ENCODE measurements at places on chromosomes 11 and 22.

GRCh38 chr11:22234743-22235142 is 41.9 kb downstream of the ANO5 start:
- no peak for DNase-seq

DNA sequence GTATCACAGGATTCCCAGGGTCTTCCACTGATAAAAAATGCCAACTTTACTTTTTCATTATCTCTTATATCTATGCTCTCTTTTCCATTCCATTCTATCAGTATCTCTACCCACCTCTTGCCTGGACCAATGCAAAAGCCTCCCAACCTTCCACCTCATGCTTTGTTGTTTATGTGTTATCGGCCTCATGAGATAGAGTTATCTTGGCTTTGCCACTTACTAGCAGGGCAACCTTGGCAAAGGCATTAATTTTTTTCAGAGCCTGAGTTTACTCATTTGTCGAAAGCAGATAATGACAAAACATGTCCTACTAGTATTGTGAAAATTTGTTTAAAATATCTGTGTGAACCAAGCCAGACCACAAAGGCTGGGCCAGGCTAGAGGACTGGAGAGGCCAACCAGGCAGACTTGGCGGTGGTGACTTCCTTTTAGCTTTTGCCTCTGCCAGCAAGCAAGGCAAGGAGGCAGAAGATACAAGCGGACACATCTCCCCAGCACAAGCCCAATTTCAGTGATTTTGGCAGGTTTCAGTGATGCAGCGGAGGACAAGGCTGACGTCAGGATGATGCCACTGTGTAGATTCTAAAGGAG is 106.9 kb downstream of the ADAMTS15 start:
- DNase-seq: no peak

GRCh38 chr11:75639762-75640181 is 29.1 kb downstream of the MAP6 start:
- DNase-seq: peak; percentile 96

- DNase-seq: no peak
These were observed 24.5 kb upstream of the MMP8 start for GRCh38 chr11:102749101-102749722.

DNA sequence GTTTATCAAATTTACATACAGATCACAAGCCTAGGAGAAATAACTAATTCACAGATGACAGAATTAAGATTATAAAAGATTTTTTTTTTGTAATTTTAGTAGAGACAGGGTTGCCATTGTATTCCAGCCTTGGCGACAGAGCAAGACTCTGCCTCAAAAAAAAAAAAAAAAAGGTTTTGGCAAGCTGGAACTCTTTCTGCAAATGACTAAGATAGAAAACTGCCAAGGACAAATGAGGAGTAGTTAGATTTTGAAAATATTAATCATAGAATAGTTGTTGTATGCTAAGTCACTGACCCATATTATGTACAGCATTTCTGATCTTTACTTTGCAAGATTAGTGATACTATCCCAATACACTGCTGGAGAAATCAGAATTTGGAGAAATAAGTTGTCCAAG is 99.2 kb downstream of the C11orf65 start:
- no peak for DNase-seq

- peak; percentile 29 for DNase-seq
These were observed 929 bp downstream of the PRDM10 start for GRCh38 chr11:130001461-130002351.

- no peak for DNase-seq
These were observed 3.2 kb upstream of the NRXN2 start for GRCh38 chr11:64726211-64726641.

- DNase-seq: peak; percentile 6
These were observed 393.5 kb downstream of the JRKL start for GRCh38 chr11:96783311-96783710.

- DNase-seq: no peak
These were observed 161.4 kb downstream of the BRD1 start for GRCh38 chr22:49666146-49666809.

DNA sequence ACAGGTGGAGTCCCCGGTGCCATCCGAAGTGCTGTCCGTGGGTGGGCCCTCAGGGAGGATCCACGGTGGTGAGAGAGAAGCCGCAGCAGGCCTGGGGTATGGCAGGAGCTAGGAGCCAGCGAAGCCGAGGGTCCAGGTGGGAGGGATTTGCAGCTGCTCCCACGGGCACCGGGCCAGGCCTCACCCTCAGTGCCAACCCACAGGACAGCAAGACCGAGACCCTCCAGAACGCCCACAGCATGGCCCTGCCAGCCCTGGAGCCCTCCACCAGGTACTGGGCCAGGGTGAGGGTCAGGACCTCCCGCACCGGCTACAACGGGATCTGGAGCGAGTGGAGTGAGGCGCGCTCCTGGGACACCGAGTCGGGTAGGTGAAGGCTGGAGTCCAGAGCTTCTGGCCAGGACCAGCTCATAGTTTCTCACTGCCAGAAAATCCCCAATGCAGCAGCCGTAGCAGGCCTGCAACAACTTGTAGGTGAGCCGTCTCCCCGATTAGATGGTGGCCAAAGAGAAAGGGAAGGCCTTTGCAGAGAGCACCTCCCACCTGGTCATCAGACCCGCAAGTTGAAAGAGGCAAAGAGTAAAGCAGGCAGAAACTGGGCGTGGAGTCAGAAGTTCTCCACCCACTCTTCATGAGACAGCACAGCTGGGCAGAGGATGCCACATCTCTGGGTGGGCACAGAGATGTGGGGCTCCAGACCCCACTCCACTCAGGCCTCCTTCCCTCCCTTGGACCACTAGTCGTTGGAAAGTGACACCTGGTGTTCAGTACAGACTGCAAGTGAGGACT is 20.4 kb downstream of the CSF2RB start:
- no peak for DNase-seq

- no peak for DNase-seq
These were observed at the start of gene PARVB for GRCh38 chr22:44024288-44024921. Gene PARVB (plus strand): TSS chr22:44024302. CDS start chr22:44024340, 38 bp downstream.

DNA sequence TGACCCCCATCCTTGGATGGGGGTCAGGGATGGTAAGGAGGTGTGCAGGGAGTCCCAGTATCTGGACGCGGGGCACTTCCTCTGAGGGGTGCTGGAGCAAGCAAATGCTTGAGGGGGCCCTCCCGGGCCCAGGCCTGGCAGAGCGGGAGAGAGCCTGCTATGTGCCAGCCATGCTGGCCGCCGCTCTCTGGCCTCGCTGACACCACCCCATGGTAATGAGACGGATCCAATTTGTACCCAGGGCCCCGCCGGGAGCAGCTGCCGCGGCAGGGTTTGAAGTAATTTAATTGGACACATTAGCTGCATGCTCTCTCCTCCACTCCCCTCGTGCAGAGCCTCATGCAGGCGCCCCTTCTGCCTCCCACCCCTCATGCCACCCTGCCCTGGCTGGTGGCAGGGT is 6.3 kb downstream of the SYT7 start:
- DNase-seq: no peak

- no peak for DNase-seq
These were observed 12.9 kb upstream of the CD3E start for GRCh38 chr11:118291477-118292135.

DNA sequence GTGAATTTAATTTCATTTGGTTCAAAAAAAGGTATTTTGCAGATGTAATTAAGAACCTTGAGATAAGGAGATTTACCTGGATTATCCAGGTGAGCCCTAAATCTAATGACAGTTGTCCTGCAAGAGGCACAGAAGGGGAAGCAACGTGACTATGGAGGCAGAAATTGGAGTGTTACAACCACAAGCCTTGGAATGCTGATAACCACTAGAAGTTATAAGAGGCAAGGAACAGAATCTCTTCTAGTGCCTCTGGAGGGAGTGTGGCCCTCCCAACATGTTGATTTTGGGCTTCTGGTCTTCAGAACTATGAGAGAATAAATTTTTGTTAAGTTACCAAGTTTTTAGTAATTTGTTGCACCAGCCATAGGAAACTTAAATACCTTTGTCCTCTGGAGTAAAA is 32.8 kb downstream of the RRM1 start:
- no peak for DNase-seq

DNA sequence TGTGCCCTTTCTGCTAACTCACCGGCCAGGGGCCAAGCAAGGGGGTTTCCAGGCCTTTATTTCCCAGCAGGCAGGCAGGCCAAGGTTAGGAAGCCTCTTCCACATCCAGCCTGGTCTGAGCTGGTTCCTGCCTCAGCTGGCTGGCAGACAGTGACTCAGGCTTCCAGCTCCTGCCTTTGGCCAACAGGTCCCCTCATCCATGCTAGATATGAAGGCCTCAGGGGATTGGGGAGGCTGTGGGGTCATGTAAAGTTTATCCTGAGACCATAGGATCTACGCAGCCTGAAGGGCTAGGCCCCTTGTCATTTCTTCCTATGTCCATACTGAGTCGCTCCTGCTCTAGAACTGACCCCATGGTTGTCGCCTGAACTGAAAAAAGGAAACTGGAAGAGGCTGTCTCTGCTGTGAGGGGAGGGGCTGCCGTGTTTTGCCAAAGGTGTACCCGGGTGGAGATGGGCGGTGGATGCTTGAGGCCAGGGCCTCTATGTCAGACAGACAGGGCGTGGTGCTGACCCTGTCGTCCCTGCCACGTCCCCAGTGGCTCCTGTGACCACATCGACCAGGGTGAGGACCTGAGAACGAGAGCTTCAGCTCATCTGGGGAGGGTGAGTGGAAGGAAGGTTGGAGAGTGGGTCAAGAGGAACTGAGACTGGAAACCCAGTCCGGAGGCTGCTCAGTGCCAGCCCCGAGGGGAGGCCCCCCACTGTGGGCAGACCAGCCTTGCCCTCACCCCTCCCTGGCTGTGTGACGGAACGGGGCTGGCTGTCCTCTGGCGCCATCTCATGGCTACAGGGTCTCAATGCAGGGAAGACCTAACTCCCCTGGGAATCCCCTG is 17.0 kb downstream of the P2RY6 start:
- peak; percentile 90 for DNase-seq

GRCh38 chr11:88344869-88345268 is 7.3 kb upstream of the CTSC start:
- DNase-seq: no peak

GRCh38 chr22:41596776-41597634 is 7.4 kb upstream of the PMM1 start:
- DNase-seq: peak; percentile 82

- no peak for DNase-seq
These were observed 275.2 kb upstream of the KIRREL3 start for GRCh38 chr11:127275774-127276173.

GRCh38 chr11:76067099-76067498 is 139.2 kb downstream of the WNT11 start:
- DNase-seq: no peak

DNA sequence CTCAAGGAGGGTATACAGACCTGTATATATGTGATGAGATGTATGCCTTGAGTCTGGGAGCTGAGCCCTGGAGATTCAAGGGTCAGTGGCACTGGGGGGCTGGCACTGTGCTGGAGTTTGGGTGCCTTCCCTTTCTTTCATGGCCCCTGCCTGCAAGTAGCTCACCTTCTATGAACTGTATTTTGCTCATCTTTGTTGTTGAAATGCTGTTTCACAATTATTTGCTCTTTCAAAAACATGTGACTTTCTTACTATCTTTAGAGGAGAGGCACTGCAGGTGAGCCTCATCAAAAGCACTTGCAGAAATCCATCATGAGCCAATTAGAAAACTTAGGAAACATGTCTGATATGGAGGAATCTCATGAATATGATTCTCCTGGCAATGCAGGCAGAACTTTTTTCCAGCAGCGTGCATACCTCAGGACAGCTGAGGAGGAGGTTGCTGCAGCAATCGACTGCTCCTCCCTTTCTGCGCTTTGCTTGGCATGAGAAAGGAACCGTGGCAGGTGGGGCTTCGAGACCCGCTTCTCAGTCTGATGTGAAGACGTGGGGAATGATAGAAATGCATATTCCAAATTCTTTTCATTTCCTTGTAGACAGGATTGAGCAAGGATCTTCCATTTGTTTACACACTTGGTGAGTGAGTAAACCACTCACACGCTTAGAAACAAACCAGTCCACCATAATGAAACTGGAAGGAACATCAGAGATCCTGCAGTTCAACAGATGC is 178.4 kb upstream of the E2F8 start:
- DNase-seq: no peak

GRCh38 chr11:15692739-15693138 is 578.0 kb downstream of the INSC start:
- DNase-seq: no peak

- no peak for DNase-seq
These were observed 94.2 kb downstream of the FAR1 start for GRCh38 chr11:13762718-13763117.

DNA sequence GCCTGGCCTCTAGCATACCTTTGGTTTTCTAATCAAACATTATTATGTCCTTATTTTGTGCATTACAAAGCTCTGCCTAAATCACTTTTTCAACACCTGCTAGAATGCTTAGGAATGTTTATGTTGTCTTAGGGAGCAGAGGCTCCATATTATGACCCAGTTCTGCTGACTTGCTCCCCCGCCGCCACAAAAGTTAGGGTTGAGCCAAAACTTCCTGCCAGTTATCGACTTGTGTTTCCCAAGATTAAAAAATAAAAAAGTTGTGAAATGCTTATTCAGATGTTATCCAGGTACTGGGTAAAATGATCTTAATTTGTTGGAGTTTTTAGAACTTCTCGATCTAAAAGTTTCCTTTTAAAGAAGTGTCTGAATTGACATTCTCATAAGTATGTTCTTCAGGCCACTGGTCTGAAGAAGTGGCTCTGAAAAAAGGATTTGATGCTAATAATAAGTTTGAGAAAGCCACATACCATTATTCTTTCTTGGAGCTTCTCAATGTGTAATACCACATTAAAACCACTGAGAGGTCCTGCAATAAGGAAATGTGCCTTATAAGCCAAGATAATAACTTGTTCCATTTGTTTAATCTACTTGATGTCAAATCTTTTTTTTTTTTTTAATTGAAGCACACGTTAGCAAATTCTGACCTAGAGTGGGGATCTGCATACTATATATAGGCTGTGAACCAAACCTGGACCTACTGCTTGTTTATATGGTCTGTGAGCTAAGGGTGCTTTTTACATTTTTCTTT is 2.2 kb downstream of the RNF185 start:
- no peak for DNase-seq

DNA sequence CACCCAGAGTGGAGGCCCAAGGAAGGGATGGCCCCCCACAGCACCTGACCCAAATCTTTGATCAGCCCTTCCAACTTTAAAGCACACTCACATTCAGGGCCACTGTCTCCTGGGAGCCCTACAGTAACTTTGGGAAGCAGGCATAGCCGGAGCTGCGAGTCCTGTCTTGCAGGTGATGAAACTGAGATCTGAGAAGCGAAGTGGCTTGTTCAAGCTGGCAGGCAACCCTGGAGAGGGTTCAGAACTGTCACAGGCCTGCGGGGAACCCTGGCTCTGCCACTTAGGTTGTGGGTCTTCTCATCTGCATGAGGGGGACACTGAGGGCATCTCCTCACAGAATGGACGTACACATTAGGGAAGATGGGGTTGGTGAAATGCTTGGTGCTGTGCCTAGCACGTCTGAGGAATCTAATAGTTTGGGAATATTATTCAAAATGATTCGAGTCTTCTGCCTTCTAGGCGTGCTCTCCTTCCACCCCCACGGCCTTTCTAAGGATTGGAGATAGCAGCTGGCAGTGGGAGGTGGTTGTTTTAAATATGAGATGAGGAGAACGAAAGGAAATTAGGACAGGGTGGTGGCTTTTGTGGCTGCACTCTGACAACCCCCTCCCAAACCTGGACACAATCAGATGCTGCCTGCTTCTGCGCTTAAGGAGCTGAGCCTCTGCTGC is 18.8 kb upstream of the SUN2 start:
- no peak for DNase-seq
